ENCODE measurements at places on chromosomes 2 and 18.

- DNase-seq: no peak
- H3K4me1 ChIP-seq: no peaks in the 10 kb centered on the region
- no peaks in the 10 kb centered on the region for H3K36me3 ChIP-seq
- H3K27me3 ChIP-seq: no peaks in the 10 kb centered on the region
- H3K27ac ChIP-seq: no peak overlapping the region
Measured at GRCh38 chr2:57080035-57080434, 896.2 kb downstream of the CCDC85A start.

DNA sequence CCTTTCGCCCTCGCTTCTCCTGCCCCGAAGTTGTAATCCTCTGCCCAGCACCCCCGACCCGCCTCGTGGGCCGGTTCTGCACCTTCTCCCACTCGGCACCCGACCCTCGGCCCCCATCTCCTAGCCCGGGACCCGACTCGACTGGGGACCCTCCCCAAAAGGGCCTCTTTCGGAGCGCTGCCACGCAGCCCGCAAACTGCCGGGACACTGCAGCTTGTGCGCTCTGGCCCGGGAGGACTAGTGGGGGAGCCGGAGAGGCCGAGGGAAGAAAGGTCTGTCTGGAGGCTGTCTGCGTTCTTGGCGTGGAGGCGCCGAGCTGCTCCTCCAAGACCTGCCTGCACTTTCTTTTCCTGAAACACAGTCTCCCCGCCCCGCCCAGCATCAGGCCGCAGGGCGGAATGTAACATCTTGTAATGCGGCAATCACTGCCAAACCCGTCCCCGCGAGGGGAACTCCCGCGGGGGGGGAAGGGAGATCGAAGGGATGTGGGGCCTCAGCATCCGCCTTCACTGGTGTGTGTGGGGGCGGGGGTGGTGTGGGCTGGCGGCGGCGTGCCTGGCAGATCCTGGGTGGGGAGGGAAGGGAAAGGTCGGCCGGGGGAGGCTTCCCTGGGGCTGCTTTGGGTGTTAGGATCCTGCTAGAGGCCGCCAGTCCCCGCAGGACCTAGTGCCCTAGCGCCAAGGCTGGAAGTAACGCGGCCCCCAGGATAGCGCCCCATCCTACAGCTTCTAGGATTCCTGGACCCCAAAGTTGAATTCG, 7.4 kb downstream of the DLX2 start:
- H3K27ac ChIP-seq: peak overlapping the region; percentile 46
- peak; percentile 76 for DNase-seq
- peaks cover 50% of the 10 kb centered on the region for H3K36me3 ChIP-seq
- peaks cover 27% of the 10 kb centered on the region for H3K4me1 ChIP-seq
- peaks cover 85% of the 10 kb centered on the region for H3K27me3 ChIP-seq

- H3K27ac ChIP-seq: no peak overlapping the region
- H3K27me3 ChIP-seq: no peaks in the 10 kb centered on the region
- H3K36me3 ChIP-seq: peaks cover 12% of the 10 kb centered on the region
- no peaks in the 10 kb centered on the region for H3K4me1 ChIP-seq
- DNase-seq: no peak
Measured at GRCh38 chr2:58137221-58137620, 90.6 kb downstream of the VRK2 start.

GRCh38 chr18:50096766-50097435, 98.0 kb downstream of the MYO5B start:
- H3K4me3 ChIP-seq: no peak overlapping the region
- peaks cover 86% of the 10 kb centered on the region for H3K27me3 ChIP-seq
- H3K27ac ChIP-seq: no peak overlapping the region
- no peak for DNase-seq

GRCh38 chr2:105786231-105787230, 41.8 kb downstream of the NCK2 start:
- peak overlapping the region; percentile 68 for H3K4me3 ChIP-seq
- peak overlapping the region; percentile 94 for H3K27ac ChIP-seq
- no peaks in the 10 kb centered on the region for H3K27me3 ChIP-seq
- H3K36me3 ChIP-seq: peaks cover 22% of the 10 kb centered on the region
- DNase-seq: no peak

- peaks cover 4% of the 10 kb centered on the region for H3K36me3 ChIP-seq
- no peak for DNase-seq
- peaks cover 42% of the 10 kb centered on the region for H3K27me3 ChIP-seq
- no peaks in the 10 kb centered on the region for H3K4me1 ChIP-seq
- H3K4me3 ChIP-seq: no peak overlapping the region
- H3K27ac ChIP-seq: no peak overlapping the region
Measured at GRCh38 chr2:60504049-60504448, 49.4 kb downstream of the BCL11A start.

- H3K4me1 ChIP-seq: no peaks in the 10 kb centered on the region
- H3K36me3 ChIP-seq: no peaks in the 10 kb centered on the region
- no peak overlapping the region for H3K27ac ChIP-seq
- no peak for DNase-seq
- peaks cover 100% of the 10 kb centered on the region for H3K27me3 ChIP-seq
- no peak overlapping the region for H3K4me3 ChIP-seq
Measured at GRCh38 chr2:236261452-236261851, 2.8 kb downstream of the ASB18 start.

- DNase-seq: no peak
- peaks cover 20% of the 10 kb centered on the region for H3K4me1 ChIP-seq
- no peaks in the 10 kb centered on the region for H3K27me3 ChIP-seq
Measured at GRCh38 chr2:26355038-26355995, 8.7 kb upstream of the ADGRF3 start.

DNA sequence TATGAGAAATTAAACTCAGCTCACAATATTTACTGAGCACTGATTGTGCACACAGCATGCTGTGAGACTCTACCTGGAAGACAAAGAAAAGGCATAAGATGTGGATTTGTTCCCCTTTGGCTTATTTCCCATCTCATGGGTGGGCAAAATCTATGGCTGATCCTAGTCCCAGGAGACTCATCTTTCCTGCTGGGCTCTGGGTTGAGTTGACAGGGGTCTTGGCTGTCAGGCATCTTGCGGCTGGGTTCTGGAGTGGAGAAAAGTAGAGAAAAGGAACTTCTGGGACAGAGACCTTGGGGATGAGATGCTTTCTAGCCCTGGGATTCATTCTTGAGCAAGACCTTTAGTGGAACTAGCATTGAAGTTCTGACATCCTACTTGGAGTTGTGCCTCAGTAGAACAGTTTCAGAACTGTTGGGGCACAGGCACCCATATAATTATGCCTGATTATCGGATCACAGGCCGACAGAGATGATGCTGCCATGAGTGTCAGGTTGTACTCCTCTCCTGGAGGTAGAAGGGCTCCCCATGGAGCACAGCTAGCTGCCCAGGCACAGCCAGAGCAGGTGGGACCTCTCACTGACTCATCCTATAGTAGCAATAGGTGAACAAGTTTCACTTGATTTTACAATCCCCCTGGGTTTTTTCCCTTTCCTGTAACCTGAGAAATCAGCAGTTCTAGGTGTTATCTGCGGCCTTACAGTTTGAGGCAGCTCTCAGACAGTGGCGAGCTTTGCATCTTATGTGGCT, 260.9 kb downstream of the CYRIA start:
- no peaks in the 10 kb centered on the region for H3K27me3 ChIP-seq
- H3K4me3 ChIP-seq: no peak overlapping the region
- H3K36me3 ChIP-seq: no peaks in the 10 kb centered on the region
- H3K4me1 ChIP-seq: no peaks in the 10 kb centered on the region

- no peak for DNase-seq
- no peak overlapping the region for H3K27ac ChIP-seq
- no peak overlapping the region for H3K4me3 ChIP-seq
Measured at GRCh38 chr2:71812736-71813135, 334.9 kb downstream of the CYP26B1 start.

DNA sequence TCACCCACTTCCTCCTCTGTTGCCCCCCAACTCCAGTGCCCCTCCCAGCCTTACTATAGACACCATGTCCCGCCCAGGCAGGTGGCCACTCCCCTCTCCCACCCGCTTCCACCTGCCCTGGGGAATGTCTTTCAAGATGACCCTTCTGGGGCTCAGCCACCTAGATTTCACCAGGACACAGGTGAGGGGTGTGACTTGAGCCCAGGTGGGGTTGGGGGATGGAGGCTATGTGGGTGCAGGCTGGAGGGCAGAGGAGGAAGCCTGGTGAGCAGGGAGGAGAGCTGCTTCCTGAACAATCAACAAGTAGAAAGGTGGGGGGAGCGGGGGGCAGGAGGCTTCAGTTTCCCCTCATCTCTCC, 8.7 kb downstream of the ADRA2B start:
- H3K4me1 ChIP-seq: no peaks in the 10 kb centered on the region
- H3K27ac ChIP-seq: no peak overlapping the region
- H3K27me3 ChIP-seq: peaks cover 6% of the 10 kb centered on the region
- no peak overlapping the region for H3K4me3 ChIP-seq

DNA sequence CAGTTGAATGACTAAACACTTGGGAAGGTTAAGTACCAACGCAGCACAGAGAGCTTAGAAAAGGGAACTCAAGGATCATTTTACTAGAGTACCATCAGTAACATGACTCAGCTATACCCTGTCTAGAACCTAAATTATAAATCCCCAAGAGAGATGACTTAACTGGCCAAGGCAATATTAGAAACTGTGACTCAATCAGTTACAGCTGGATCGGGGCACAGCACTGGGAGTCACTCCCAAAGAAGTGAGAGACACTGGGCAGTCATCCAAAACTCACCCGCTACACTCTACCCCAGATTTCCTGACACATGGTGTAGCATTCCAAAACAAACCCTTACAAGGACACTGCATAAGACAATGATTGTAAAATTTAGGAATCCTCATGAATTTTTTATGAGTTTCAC, 17.7 kb downstream of the IWS1 start:
- H3K4me1 ChIP-seq: peaks cover 34% of the 10 kb centered on the region
- H3K4me3 ChIP-seq: no peak overlapping the region
- no peak for DNase-seq
- H3K27ac ChIP-seq: peak overlapping the region; percentile 74
- peaks cover 26% of the 10 kb centered on the region for H3K36me3 ChIP-seq
- H3K27me3 ChIP-seq: no peaks in the 10 kb centered on the region
